ENCODE measurements at places on chromosomes 12 and 14.

- DNase-seq: peak; percentile 94
Observed at GRCh38 chr12:54370171-54370730, 6.0 kb upstream of the GPR84 start.

GRCh38 chr14:27056586-27056985 is 458.8 kb upstream of the NOVA1 start:
- DNase-seq: no peak

GRCh38 chr12:6664902-6665301 is 2.0 kb upstream of the ING4 start:
- no peak for DNase-seq

DNA sequence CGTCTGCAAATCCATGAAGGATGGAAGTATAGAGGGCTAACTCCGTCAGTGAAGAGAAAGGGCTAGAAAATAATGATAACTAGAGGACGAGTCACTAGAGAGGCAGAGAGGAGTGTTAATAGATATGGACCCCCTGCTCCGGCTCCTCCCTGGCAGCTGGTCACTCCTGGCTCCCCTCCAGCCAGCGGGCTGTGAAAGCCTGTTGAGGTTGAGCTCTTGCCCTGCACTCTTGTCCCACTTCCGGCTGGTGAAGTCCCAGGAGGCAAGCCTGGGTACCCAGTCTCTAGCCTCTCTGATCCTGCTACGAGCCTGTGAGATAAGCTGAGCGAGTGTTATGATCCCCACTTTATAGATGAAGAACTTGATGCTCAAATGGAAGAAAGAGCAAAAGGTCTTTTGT is 90.3 kb downstream of the RFX4 start:
- DNase-seq: no peak

- no peak for DNase-seq
Observed at GRCh38 chr14:96051642-96052540, 12.7 kb downstream of the C14orf132 start.

GRCh38 chr12:132689227-132689626 is 1.8 kb downstream of the PXMP2 start:
- no peak for DNase-seq

GRCh38 chr12:76266797-76267196 is 81.4 kb downstream of the BBS10 start:
- no peak for DNase-seq

DNA sequence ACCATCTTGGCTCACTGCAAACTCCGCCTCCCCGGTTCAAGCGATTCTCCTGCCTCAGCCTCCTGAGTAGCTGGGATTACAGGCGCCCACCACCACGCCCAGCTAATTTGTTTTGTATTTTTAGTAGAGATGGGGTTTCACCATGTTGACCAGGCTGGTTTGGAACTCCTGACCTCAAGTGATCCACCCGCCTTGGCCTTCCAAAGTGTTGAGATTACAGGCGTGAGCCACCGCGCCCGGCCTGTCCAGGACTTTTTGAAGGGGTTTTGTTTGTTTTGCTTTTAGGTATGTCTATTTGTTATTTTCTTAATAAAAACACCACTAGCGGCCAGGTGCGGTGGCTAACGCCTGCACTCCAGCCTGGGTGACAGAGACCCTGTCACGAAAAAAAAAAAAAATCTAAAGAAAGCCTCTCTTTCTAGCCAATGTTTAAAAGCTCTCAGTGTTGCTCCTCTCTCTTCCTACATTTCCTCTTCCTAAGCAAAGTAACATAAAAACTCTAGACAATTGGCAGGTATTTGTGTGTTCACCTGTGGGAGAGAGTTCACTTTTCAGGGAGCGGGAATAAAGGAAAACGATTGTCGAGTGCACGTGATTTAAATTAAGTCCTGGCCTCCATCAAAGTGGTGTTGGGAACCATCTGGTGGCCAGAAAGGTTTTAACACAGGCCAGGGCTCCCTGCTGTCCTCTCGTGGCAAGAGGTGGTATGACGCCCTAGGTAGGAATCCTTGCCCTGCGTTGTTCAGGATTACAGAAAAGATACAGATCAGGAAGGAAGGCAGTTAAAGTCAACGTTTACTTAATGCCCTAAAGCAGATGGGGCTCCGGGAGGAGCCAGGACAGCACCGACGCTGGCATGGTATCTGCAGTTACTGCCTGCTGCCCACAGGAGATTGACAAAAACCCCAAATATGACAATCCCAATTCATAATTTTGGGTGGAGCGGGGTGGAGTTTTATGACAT is 36.2 kb upstream of the ATP23 start:
- DNase-seq: peak; percentile 39

DNA sequence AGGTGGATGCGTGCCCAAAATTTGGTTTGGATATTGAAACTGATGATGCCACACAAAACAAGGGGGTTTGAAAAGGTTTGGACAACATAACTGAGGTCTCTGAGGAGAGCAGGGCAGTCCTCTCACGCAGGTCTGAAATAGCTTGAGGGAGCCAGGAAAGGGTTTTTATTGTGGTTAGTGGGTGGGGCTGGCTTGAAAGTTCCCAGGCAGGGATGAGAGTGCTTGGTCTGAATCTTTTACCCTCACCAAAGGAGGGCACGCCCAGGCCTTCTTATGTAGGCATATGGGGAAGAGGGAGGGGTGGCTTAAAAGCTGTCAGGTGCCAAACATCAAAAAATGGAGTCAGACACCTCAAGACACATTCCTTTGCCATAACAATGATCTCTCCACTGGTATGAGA is 493.1 kb upstream of the CCDC196 start:
- no peak for DNase-seq

- no peak for DNase-seq
Observed at GRCh38 chr12:1059162-1059561, 68.1 kb downstream of the ERC1 start.

- no peak for DNase-seq
Observed at GRCh38 chr12:41846718-41847117, 298.0 kb downstream of the GXYLT1 start.

- DNase-seq: no peak
Observed at GRCh38 chr14:68285421-68286179, 466.0 kb downstream of the RAD51B start.

DNA sequence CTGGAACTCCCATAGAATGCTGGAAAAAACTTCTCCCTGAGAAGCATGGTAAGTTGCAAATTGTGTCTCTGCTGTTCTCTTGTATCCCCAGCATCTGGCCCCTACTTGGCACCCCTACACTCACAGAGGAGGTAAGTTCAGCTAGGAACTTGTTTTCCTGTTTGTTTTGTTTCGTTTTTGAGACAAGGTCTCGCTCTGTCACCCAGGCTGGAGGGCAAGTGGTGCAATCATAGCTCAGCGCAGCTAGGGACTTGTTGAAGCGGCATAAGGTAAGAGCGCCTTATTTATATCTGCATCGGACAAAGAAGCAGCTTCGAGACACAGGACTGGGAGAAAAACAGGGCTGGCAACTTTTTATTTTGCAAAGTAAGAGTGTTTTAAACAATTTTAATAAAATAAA is 18.5 kb upstream of the ANO2 start:
- no peak for DNase-seq

DNA sequence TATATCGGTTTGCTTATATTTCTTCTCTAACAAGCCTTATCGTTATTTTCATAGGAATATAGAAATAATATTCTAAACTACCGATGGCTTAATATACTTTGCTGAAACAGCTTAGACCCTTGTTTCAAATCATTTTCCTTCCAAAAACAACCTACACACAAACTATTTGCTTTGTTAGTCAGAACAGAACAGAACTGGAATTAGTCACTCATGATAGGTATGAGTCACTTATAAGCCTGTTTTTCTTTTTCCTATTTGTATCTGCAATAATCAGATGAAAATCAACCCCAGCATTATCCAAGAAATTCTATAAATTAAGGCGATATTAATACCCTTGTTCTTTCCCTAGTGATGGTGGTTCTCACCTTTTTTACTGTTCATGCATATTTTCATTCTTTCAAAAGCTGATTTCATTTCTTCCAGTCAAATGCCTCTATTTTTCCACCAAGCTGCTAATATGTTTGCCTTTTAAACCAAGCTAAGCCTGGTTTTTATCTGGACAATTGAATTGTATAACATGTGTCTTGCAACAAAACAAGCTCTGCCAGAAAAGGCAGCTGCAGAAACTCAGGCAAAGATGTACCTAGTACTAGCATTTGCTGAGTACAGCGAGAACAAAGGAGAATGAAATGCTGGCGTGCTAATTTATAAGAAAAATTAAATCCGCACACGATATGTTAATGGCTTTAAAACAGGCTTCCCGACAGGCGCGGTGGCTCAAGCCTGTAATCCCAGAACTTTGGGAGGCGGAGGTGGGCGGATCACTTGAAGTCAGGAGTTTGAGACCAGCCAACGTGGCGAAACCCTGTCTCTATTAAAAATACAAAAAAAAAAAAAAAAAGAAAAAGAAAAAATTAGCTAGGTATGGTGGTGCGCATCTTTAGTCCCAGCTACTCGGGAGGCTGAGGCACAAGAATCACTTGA is 1418.2 kb downstream of the AACS start:
- DNase-seq: no peak

Data from 8988T (cell line).